Stimulated activated CD4-positive, alpha-beta T cell treated with anti-CD3 and anti-CD28 coated beads, Interleukin-1b, Interleukin-23, amount 100 ng/mL, for 48 hours (primary cell): ENCODE measurements at places on chromosomes 7 and 10.
A peak's percentile ranks its signal among the peaks of the same experiment; 100 is the strongest.

DNA sequence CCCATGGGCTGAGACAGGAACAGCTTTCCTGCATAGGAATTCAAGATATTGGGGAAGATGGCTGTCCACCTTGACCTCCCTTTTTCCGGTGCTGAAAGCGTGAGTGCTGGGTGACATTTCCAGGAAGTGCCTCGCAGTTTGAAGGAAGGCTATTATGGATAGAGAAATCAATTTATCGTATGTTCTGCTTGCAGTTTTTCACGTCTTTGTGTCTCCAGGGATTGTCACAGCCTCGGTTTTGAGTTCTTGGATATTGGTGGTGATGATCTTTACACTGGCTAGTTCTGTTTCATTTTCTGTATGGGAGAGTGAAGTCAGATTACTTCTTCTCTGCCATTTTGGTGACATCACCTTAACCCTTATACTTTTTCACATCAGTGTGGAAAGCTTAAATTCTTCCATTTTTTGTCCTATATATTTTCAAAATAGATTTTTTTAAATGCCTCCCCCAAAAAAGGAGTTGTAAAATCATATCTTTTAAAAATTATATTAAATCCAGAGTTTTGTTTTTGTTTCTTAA lies 102.5 kb upstream of the APBB1IP start:
- DNase-seq, result no peak

DNA sequence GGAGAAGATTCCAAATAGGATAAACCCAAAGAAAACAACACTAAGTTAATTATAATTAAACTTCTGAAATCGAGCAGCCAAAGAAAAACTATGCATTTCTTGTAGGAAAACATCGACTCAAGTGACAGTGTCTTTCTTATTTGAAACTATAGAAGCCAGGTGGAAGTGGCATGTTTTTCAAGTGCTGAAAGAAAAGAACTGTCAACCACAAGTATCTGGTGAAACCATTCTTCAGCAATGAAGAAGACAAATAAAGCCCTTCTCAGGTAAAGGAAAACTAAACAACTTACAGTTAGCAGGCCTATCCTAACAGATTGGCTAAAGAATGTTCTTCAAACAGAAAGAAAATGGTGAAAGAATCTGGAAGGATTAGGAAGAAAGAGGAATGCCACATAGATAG lies 71.4 kb upstream of the MSRB2 start:
- DNase-seq, result no peak

- DNase-seq, result no peak
These were observed 350.0 kb downstream of the PLXNA4 start for GRCh38 chr7:132226046-132226956.

- peak; percentile 47 for DNase-seq
These were observed 860 bp downstream of the ZEB1 start for GRCh38 chr10:31319602-31320549.

- DNase-seq, result no peak
These were observed 442.3 kb upstream of the AKR1E2 start for GRCh38 chr10:4383651-4384098.

DNA sequence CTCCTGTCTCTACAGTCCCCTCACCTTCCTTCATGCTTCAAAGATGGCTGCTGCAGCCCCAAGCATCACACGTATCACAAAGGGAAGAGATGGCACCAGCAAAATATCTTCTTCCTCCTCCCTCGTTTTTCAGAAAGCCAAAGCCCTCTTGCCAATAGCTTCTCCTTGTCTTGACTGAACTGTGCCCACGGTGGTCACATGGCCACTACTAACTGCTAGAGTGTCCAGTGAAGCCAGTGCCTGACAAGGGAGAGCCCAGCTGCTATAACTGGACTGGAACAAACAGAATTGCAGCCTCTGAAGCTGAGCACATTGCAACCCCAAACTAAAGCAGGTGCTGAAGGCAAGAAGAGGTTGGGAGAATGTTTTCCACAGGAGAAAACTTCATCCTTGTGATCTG lies 120.8 kb upstream of the RET start:
- DNase-seq, result no peak

DNA sequence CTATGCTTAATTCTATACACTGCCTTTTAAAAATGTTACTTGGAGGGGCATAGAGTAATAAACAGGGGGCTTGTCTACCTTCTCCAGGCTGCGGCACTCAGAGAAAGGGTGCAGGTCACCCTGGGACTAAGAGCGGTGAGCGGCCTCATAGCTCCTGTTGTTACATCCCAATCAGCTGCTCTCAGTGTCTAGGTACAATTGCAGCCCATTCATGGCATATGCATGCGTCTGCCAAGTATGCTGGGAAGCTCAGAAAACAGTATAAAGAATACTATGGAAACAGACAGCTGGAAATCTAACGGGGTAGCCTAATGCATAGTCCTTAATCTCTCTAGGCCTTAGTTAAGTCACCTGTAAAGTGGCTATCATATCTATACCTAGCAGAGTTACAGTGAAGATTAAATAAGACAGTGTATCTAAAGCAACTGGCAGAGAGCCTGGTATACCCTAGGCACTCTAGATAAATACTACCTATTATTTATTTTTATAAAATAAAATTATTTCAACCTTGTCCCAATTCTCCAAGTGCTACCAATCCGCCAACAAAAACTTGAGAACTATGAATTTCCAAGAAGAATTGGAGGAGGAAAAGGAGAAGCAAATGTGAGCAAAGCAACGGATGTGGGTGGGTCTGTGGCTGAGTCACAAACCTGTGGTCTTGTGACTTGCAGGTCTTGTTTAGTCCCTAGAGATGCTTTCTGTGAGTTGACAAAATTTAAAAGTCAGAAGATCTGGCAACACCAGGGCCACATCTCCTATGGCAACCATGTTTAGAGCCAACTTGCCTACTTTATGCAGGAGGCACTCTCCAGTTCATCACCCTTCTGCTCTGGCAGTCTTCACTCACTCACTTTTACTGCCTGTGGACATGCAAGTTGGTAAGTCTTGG lies 183.0 kb downstream of the RAPGEF5 start:
- DNase-seq, result peak; percentile 10

DNA sequence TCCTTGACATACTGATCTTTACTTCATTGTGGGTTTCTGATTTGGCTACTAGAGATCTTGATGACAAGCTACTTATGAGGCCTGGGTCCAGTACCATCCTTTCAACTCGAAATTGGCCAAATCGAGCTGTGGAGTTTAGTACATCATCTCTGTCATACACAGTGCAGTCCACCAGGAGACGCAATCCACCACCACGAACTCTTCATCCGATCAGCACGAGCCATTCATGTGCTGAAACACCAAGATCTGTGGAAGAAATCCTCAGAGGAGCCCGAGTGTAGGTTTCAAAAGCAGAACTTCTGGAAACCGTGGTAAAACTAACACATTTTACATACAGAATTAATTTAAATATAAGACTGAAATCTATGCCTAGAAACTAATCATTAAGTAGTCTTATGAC lies 14.2 kb downstream of the DNAJC9 start:
- no peak for DNase-seq

- peak; percentile 90 for DNase-seq
These were observed at the start of gene SMC3 for GRCh38 chr10:110567201-110568054. SMC3 (plus strand) TSS chr10:110567695; CDS start chr10:110567817, 122 bp downstream.

GRCh38 chr7:149664666-149665065 lies 108.7 kb downstream of the ZNF467 start:
- DNase-seq, result peak; percentile 8

- no peak for DNase-seq
These were observed 76.2 kb upstream of the KIAA1217 start for GRCh38 chr10:24132741-24133140.

- peak; percentile 69 for DNase-seq
These were observed 3.5 kb downstream of the ARID5B start for GRCh38 chr10:61904733-61905725.

- no peak for DNase-seq
These were observed 274.7 kb upstream of the HGF start for GRCh38 chr7:82044497-82045080.

DNA sequence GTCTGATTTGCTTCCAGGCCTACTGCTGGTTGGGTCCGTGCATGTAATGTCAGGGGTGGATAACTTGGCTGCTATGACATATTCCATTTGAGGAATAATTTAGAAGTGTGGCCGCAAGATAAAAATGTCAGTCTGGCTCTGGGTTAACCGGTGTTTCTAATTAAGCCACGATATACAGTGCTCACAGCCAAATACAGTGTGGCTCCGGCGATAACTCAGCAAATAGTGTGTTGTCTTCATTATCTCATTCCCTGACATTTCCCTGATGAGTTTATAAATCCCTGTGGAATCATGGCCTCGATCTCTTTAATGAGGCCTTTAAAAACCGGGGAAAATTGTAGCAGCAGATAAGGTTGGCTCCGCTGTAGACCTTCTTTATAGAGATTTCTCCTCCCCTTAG lies 1125.0 kb downstream of the TYW1 start:
- DNase-seq, result no peak

- DNase-seq, result no peak
These were observed 404.3 kb downstream of the SFMBT2 start for GRCh38 chr10:7006566-7006965.

GRCh38 chr10:88991161-88991898 lies 732 bp downstream of the FAS start:
- peak; percentile 72 for DNase-seq

GRCh38 chr7:73940701-73941238 lies 79.8 kb downstream of the TMEM270 start:
- DNase-seq, result no peak

DNA sequence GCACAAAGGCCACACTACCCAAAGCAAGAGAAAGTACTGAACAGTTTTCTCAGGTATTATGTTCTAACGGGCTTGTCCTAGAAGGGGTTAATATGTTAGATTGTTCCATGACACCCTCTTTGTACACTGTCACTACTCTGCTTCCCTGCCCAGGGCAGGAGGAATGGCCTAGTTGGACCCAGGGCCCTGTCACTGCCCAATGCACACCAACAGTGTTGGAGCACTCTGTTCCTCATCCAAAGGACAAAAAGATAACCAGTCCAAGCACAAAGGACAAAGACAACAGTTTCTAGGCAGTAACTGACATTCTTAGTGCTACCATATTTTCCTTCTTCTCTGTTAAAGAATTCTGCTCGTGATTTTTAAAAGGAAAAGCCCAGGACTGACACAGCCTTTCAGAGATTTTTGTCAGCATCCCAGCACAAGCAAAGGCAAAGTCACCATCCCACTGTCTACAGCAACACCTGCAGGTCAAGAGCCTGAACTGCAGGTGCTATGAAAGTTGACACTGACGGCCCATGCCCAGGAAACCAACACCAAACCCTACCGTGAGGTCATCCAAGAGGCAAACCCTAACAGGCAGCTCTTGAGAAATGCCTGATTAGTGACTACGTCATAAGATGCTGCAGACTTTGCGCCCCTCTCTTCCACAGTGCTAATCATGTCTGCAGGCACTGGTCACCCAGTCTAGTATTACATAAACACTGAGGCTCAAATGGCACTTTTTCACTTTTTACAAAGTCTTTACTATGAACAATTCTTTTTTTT lies 13.2 kb downstream of the NUDCD3 start:
- peak; percentile 65 for DNase-seq

DNA sequence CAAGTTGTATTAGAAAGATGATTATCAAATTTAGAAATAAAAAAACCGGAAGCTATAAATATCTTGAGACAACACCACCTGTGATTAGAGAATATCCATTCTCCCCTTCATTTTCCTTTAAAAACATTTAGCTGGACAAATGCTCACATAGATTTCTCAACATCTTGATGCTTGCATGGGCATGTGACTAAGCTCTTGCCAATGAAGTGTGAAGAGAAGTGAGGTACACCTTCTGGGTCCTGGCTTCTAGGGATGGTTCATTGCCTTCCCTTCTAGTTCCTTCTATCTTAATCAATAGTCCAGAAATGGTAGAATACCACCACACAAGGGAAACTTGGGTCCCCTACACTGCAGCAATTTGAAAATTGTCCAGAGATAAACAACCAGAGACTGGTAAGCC lies 41.0 kb downstream of the WAPL start:
- no peak for DNase-seq

DNA sequence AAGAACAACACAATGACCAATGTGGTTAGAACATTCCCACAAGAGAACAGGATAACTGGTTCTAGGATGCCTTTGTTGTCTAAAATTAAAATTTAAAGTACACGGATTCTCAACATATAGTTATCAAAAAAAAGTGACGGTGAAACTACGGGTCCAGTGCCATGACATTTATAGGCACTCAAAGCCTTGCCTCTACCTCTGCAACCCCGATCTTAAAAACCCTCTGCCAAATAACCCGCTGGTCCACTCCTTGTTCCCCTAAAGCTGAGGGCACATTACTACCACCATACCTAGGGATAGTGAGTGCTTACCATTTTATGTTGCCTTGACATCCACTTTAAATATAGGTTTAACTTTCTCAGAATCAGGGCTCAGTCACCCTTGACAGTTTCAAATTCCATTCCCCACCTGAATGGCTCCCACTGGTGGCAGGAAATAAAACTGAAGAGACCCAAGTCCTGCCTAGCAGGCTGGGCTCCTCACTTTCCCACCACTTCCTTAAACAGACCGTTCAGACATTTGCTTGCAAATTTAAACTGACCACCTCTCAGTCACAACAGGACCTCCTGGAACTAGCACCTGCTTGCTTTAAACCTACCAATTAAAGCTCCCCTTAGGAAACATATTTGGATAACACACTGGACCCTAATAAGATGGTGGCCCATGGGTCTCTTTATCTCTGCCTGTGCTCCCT lies 169.9 kb upstream of the ASAH2 start:
- DNase-seq, result no peak

DNA sequence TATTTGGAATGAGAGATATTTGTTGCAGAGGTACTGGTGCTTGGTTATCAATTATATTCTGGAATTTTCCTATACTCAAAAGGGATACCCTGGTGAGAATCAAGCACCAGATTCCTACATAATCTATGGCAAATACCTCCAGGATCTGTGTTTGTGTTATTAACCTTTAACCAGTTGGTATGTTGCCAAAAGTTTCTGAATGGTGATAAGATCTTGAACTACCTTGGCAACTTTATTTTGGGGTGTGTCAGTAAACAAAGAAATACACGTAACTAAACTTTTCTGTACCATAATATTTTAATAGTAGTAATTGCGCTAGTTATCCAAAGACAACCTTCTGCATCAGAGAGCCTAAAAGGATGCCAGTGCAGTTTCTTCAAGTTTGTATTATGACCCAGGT lies 13.4 kb downstream of the SCIN start:
- no peak for DNase-seq

- no peak for DNase-seq
These were observed 209.8 kb downstream of the ZNF33B start for GRCh38 chr10:42428534-42428933.

DNA sequence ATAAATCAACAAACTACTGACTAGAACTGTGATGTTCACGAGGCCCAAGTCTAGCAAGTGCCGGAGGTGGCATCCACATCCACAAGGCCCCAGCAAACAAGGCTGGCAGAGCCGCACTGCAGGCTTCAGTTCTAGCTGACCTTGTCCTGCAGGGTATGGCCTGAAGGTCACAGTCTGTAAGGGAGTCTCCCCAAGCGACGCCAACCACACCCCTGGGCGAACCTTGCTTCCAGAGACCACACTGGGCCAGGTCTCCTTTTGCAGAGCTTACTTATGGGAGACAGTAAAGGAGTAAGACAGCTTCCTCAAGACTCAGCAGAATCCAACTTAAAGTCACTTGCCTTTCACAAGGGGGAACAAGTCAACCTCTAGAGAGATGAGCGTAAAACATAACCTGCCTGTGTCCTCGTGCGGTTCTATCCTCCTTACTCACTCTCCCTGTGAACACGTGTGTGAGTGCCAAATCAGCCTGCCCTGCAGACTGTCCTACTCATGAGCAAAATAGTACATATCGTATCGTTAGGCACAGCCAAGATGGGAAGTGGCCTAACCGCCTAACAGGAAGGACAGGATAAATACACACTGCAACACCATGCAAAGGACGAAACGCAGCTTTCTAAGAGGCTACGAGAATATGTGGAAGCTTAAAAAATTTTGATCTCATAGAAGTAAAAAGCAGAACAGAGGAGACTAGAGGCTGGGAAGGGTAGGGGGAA lies 22.7 kb downstream of the FAM53B start:
- DNase-seq, result peak; percentile 45
